ENCODE measurements at places on chromosomes 2 and 18. TPM values are rescaled to one million over a fixed set of nuclear protein-coding genes. Genes with fewer than 3 reads are reported as not detected.
A peak's percentile ranks its signal among the peaks of the same experiment; 100 is the strongest.

- DNase-seq: no peak
Measured at GRCh38 chr2:181937473-181937872, 45.9 kb downstream of the ITPRID2 start.

DNA sequence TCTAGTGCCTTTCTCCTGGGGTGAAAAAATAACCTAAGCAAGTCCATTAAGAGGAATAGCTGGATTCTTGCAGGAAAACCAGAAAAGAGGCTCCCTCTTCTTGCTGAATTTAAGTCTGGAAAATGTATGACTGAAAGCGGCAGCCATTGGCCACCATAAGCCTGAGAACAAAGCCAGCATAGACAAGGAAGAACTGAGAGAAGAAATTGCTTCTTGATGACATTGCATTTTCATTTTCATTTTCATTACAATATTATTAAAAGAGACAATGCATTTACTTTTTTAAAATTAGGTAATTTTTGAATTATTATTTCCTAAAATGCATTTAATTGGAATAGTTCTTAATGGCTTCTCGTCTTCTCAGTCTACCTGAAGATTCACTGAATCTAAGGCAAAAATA is 1157.5 kb upstream of the ZEB2 start:
- DNase-seq: no peak

DNA sequence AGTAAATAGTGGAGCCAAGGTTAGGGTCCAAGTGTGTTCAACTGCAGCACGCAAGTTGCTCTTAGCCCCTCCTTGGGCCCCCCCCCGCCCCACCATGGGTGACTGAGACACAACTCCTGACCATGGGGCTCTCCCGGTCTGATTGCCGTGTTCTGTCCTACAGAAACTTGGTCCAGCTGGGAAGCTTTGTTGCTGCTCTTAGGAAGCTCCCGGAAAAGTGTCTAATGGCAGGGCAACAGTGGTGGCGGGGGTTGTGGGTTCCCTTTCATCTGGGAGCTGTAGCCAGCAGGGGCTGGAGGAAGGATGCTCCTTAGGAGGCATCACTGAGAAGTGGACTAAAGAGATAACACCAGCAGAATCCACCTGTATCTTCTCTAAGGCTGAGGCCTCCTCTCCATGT is 111.1 kb downstream of the CYP26B1 start:
- no peak for DNase-seq

GRCh38 chr2:26980971-26981370 is 10.5 kb downstream of the MAPRE3 start:
- no peak for DNase-seq

- no peak for DNase-seq
Measured at GRCh38 chr2:17057109-17058017, 391.7 kb upstream of the CYRIA start.

GRCh38 chr2:103135679-103136078 is 373.8 kb downstream of the TMEM182 start:
- DNase-seq: no peak

GRCh38 chr2:94986392-94986963 is 39.0 kb upstream of the MAL start:
- peak; percentile 87 for DNase-seq

TCF7L1 gene
- total RNA-seq: 73.3 TPM

- DNase-seq: no peak
Measured at GRCh38 chr18:23337599-23338444, 115.3 kb upstream of the RIOK3 start.

- no peak for DNase-seq
Measured at GRCh38 chr2:188979187-188980114, 5.3 kb downstream of the COL3A1 start.

YES1 gene
- total RNA-seq: 78.8 TPM

GRCh38 chr2:96116879-96117533 is 635 bp upstream of the ADRA2B start:
- peak; percentile 87 for DNase-seq

PREB gene
- 49.0 TPM for total RNA-seq

UXS1 gene
- total RNA-seq: 44.6 TPM

GRCh38 chr18:70627182-70627802 is 338.4 kb downstream of the SOCS6 start:
- no peak for DNase-seq

UGT1A8 gene
- total RNA-seq: 0.09 TPM

- no peak for DNase-seq
Measured at GRCh38 chr2:160651416-160652200, 158.0 kb upstream of the RBMS1 start.

- no peak for DNase-seq
Measured at GRCh38 chr2:212970132-212970531, 181.3 kb downstream of the IKZF2 start.

- DNase-seq: no peak
Measured at GRCh38 chr2:172241222-172241621, 138.5 kb upstream of the DLX2 start.

DNA sequence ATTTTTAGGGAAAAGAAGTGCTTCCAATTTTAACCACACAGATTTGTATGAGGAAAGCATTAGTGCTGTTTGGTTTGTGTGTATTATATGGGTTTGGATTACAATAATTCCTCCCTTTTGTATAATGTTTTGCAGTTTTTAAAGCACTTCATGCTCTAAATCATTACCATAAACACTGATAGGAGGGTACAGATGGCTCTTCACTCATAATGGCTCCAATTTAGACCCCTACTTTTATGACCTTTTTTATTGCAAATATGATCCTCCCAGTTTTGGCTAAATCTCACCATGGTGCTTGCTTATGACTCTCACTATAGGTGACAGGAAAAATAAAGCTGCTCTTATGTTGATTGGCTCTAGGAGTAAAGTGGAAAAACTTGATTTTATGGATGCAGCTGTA is 23.8 kb upstream of the TMEM17 start:
- DNase-seq: no peak

DNA sequence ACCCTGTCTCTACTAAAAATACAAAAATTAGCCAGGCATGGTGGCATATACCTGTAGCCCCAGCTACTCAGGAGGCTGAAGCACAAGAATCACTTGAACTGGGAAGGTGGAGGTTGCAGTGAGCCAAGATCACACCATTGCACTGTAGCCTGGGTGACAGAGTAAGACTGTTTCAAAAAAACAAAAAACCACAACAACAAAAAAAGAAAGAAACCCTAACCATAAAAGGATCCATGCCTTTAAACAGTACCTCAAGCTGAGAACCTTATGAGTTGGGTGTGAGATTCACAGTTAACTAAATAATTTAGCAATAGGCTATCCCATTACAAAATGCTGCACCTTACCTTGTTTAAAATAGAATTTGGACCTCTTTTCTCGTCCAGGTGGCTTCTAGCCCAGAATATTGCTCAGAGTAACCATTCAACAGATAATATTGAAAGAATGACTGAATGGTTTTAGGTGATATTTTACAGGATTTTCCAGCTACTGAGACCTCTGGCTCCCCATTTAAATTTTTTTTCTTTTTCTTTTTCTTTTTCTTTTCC is 6.4 kb downstream of the DPYSL5 start:
- DNase-seq: no peak

DNA sequence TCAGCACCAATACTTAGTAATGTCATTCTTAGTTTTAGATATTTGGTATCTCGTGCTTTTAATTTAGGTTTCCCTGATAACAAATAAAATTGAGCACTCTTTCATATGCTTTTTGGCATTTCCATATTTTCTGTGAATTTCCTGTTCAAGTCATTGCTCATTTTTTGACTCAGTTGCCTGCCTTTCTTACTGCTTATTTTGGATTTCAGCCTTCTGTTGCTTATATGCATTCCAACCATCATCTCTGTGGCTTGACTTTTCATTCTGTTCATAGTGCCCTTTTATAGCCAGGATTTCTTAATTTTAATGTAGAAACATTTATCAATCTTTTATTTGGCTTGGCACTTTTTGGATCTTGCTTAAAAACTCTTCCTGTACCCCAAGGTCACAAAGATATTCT is 14.5 kb upstream of the KIF3C start:
- no peak for DNase-seq

- no peak for DNase-seq
Measured at GRCh38 chr2:226137201-226137811, 662.3 kb downstream of the IRS1 start.

DNA sequence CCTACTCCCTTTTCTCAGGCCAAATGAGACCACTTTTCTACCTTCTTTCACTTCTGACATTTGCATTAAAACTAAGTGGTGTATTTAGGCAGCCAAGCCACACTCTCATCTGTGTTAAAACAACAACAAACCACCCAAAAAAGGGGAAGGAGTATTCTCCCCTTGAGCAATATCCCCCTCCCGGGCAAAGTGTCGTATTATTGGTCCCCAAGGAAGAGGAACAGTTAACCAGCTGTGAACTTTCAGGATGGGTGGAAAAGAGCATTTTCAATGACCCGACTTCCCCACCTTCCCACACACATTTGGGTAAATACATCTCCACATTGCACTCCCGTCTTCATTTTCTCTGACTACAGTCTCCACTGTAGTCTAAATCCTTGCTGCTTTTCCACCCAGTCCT is 44.3 kb downstream of the FEZ2 start:
- no peak for DNase-seq

OR6B2 gene
- total RNA-seq: not detected

GRCh38 chr2:22596306-22596705 is 788.7 kb upstream of the KLHL29 start:
- no peak for DNase-seq

DNA sequence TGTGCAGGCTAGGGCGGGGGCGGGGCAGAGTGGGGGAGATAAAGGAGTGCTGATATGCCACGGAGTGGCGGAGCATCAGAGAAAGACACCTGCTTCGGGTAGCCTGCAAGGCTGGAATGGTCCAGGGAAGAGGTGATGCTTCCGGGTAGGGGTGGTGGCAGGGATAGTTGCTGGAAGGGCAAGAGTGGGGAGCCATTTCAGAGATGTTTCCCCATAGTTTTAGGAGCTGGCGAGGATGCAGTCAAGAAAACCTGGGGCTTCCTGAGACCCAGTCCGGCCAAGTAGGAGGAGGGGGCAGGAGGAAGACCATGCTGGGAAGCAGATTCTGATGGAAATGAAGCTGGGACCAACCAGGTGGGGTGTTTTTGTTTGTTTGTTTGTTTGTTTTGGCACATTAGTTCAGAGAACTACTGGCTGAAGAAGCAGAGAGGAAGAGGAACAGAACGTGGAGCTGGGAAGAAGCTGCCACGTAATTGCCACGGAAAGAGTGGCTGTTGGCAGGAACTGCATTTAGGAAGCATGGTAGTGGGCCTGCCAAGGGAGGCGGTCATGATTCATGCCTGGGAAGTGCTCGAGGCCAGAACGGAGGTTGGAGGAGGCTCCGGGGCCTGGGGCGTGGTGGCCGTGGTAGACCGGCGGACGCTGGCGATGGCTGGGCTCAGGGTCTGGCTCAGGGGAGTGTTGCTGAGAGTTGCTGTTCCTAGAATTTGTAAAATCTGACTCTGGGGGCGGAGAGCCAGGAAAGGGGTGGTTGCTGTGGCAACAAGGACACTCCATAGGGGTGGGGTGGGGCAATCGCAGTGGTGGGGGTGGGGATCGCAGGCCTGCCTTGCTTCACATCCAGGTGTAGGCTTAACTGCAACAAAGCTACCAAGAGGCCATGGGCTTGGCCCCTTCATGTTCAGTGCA is 8.6 kb upstream of the INPP5D start:
- DNase-seq: peak; percentile 91

- DNase-seq: peak; percentile 34
Measured at GRCh38 chr2:233830111-233830802, 24.1 kb downstream of the HJURP start.

All from endodermal cell (in vitro differentiated cells).